ENCODE measurements at places on chromosomes 6 and 20. TPM values are rescaled to one million over a fixed set of nuclear protein-coding genes. Genes with fewer than 3 reads are reported as not detected.

- H3K4me3 ChIP-seq: no peak overlapping the region
- no peak overlapping the region for H3K27ac ChIP-seq
- DNase-seq: no peak
- no peaks in the 10 kb centered on the region for H3K4me1 ChIP-seq
Observed at GRCh38 chr20:40607927-40608326, 81.1 kb downstream of the MAFB start.

DNA sequence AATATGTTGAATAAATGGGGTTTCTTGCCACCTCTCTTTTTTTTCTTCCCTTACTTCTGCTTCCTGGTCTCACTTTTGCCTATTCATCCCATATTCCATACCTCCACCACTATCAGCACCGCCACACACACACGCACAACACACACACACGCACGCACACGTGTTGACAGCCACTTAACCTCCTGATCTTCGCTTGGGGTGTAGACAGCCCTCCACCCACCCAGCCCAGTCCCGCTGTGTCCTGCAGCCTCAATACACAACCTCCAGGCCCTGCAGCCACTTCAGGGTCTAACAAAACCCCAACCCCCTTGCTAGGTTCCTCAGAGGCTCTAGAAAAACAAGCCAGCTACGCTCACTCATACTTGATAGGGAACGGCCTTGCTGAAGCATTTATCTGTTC lies 72.3 kb downstream of the LINC00237 start:
- no peak for DNase-seq
- no peaks in the 10 kb centered on the region for H3K36me3 ChIP-seq
- no peak overlapping the region for H3K27ac ChIP-seq
- H3K4me3 ChIP-seq: no peak overlapping the region

DNA sequence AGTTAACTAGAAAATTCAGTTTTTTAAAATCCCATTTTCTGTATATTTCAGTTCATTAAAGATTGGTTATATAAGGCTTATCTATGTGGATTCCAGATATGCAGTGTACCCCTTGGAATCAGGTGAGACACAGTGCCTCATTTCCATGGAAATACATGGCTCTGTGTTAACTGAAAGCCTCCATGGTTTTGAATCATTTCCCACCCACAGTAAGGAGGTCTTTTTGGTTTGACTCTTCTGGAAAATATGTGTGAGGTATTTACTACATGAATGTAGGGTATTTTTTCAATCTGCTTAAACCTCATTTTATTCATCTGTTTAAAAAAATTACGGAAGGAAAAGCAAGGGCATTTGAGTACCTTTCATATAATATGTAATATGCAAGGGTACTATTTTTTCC lies 25.5 kb downstream of the RNF144B start:
- DNase-seq: no peak
- H3K27ac ChIP-seq: no peak overlapping the region
- peaks cover 2% of the 10 kb centered on the region for H3K36me3 ChIP-seq

GRCh38 chr6:12748815-12749521 lies 32.4 kb downstream of the PHACTR1 start:
- H3K4me1 ChIP-seq: no peaks in the 10 kb centered on the region
- peaks cover 56% of the 10 kb centered on the region for H3K27me3 ChIP-seq
- H3K27ac ChIP-seq: no peak overlapping the region
- H3K36me3 ChIP-seq: peaks cover 1% of the 10 kb centered on the region
- no peak for DNase-seq
- peak overlapping the region; percentile 7 for H3K4me3 ChIP-seq

DNA sequence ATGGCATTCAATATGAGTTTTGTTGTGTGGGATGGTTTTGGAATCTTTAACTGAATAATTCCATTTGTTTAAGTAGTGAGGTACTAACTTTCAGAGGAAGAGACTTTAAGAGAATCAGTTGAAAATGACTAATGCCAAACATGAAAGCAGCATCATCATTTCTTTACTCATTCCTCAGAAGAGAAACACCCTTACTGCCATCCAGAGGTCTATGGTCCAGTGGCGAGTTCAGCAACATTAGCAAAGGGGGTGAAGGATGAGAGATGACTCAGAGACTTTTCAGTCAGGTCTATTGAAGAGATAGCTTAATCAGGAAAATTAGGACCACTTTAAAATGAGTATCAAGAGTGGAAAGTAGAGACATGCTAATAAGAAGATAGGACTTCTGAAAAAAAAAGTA lies 118.8 kb downstream of the COL19A1 start:
- peaks cover 9% of the 10 kb centered on the region for H3K4me1 ChIP-seq
- no peak for DNase-seq
- H3K4me3 ChIP-seq: no peak overlapping the region
- H3K36me3 ChIP-seq: no peaks in the 10 kb centered on the region
- H3K27me3 ChIP-seq: no peaks in the 10 kb centered on the region

DNA sequence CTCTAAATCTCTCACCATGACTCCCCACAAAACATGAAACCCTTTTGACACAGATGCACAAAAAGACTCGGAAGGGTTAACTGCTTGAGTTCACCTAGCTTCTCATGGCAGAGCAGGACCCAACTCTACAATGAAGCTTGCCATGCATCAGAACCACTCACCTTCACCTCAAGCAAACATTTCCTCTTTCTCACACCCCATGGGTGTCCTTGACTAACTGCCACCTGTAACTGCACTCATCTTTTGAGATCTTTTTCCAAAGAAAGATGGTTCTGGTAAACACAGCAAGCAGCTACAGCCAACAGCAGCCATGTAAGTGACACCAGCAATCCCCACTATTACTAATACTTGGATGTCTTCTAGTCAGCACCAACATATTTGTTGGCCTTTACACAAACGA lies 76.5 kb downstream of the EFHC1 start:
- H3K36me3 ChIP-seq: no peaks in the 10 kb centered on the region
- no peaks in the 10 kb centered on the region for H3K27me3 ChIP-seq
- no peak overlapping the region for H3K4me3 ChIP-seq
- no peak for DNase-seq
- no peak overlapping the region for H3K27ac ChIP-seq

DNA sequence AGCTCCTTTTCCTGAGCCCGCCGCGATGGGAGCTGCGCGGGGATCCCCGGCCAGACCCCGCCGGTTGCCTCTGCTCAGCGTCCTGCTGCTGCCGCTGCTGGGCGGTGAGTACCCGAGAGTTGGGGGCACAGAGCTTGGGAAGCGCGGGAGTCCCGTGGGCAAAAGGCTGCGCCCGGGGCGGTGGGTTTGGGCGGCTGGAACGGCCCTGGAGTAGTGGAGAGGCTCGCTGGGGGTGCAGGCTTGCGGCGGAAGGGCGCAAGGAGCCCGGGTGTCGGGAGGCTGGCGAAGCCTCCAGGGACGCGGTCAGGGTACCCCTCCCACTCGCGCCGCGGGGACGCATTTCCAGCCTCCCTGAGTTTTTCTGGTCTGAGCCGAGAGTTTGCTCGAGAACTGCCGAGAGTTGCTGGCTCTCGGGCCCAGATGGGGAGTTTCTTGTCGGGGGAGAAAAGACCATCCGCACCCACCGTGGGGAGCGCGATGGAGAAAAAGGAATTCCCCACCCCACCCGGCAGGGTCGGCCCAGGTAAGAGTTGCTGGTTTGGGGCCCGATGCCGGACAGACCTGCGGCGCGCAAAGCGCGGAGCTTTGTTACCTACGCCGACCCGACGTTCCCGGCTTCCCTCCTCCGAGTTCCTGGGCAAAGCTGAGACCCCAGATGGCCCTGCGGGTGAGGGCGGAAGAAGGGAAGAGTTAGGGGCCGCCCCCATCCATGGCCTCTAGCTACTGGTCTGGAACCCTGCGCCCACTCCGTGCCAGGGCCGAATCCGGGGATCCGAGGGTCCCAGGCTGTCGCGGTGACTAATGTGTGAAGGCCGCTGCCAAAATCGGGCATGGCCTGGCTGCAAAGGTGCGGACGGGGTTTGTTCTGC lies 584 bp downstream of the PTK7 start:
- no peaks in the 10 kb centered on the region for H3K4me1 ChIP-seq
- H3K4me3 ChIP-seq: peak overlapping the region; percentile 70
- H3K27me3 ChIP-seq: peaks cover 25% of the 10 kb centered on the region

DNA sequence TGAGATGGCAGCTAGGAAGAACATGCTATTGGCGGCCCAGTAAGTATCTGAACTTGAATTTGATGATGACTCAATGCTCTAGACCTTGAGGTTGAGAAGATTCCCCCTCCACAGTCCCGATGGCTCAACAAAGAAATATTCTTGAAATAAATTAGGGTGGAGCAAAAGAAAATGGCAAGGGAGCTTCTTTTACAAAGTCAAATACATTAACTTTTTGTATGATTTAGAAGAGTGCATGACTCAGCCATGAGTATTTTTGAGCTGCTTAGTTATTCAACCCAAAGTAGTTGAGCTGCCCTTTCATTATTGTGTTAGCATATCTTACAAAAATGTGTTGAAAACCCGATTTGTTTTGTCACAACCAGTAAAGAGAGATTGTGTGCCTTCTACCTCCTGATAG lies 7.6 kb downstream of the TFAP2C start:
- DNase-seq: no peak
- no peak overlapping the region for H3K4me3 ChIP-seq
- H3K27me3 ChIP-seq: peaks cover 51% of the 10 kb centered on the region
- H3K4me1 ChIP-seq: no peaks in the 10 kb centered on the region
- H3K36me3 ChIP-seq: no peaks in the 10 kb centered on the region

GRCh38 chr6:11812439-11812838 lies 33.8 kb upstream of the ADTRP start:
- DNase-seq: no peak
- H3K36me3 ChIP-seq: no peaks in the 10 kb centered on the region
- H3K27ac ChIP-seq: no peak overlapping the region
- peaks cover 14% of the 10 kb centered on the region for H3K4me1 ChIP-seq

GRCh38 chr20:32168184-32168910 lies 39.2 kb downstream of the PLAGL2 start:
- no peak overlapping the region for H3K4me3 ChIP-seq
- H3K27ac ChIP-seq: no peak overlapping the region
- H3K4me1 ChIP-seq: no peaks in the 10 kb centered on the region
- no peak for DNase-seq
- no peaks in the 10 kb centered on the region for H3K27me3 ChIP-seq

GRCh38 chr20:19944772-19945459 lies 72.2 kb upstream of the NAA20 start:
- DNase-seq: peak; percentile 49
- no peaks in the 10 kb centered on the region for H3K36me3 ChIP-seq
- peaks cover 19% of the 10 kb centered on the region for H3K4me1 ChIP-seq
- H3K27ac ChIP-seq: peak overlapping the region; percentile 14
- peak overlapping the region; percentile 12 for H3K4me3 ChIP-seq

GRCh38 chr6:35209081-35209480 lies 4.7 kb upstream of the SCUBE3 start:
- no peak overlapping the region for H3K27ac ChIP-seq
- no peak overlapping the region for H3K4me3 ChIP-seq
- peaks cover 6% of the 10 kb centered on the region for H3K4me1 ChIP-seq
- no peak for DNase-seq

GRCh38 chr6:134683783-134684422 lies 266.0 kb downstream of the ALDH8A1 start:
- no peaks in the 10 kb centered on the region for H3K36me3 ChIP-seq
- no peak overlapping the region for H3K4me3 ChIP-seq
- H3K27me3 ChIP-seq: peaks cover 14% of the 10 kb centered on the region
- no peak overlapping the region for H3K27ac ChIP-seq
- no peak for DNase-seq

GRCh38 chr6:2396042-2396657 lies 150.7 kb upstream of the GMDS start:
- H3K4me1 ChIP-seq: no peaks in the 10 kb centered on the region
- no peak for DNase-seq
- no peak overlapping the region for H3K4me3 ChIP-seq
- no peak overlapping the region for H3K27ac ChIP-seq

GRCh38 chr6:56869346-56869745 lies 85.6 kb upstream of the BEND6 start:
- no peaks in the 10 kb centered on the region for H3K4me1 ChIP-seq
- H3K27ac ChIP-seq: no peak overlapping the region
- H3K4me3 ChIP-seq: no peak overlapping the region
- DNase-seq: no peak

DNA sequence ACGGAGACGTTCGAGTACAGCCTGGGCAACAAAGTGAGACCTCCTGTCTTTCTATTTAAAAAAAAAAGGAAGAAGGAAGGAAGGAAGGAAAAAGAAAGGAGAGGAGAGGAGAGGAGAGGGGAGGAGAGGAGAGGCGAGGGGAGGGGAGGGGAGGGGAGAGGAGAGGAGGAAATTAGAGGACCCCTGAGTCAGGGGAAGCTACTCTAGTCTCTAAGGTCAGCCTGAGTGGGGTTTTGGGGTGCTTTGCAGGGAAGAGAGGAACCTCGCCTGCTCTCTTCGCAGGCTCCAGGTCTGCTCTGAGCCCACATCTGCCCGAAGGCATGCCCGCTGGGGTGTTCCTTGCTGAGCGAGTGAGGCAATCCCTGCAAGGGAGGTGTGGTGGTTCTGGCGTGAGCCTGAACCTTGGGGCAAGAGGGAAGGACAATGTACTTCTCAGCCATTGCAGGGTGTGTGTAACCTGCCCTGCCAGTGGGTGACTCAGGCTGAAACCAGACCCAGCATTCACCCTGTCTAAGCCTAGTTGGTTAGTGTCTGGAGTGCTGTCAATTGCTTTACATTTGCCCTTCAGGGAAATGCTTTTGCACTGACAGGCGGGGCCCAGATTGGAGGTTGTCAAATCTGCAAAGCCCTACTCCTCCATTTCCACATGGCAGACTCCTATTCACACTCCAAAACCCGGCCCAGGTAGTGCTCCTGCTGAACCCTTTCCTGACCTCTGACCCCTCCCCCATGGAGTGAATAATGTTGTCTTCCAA lies 15.3 kb upstream of the MMP9 start:
- peaks cover 40% of the 10 kb centered on the region for H3K4me1 ChIP-seq
- DNase-seq: no peak
- peaks cover 11% of the 10 kb centered on the region for H3K27me3 ChIP-seq
- no peaks in the 10 kb centered on the region for H3K36me3 ChIP-seq

GRCh38 chr6:143401636-143402370 lies 48.7 kb downstream of the ADAT2 start:
- no peaks in the 10 kb centered on the region for H3K36me3 ChIP-seq
- no peak overlapping the region for H3K27ac ChIP-seq
- H3K4me3 ChIP-seq: no peak overlapping the region

- H3K4me3 ChIP-seq: peak overlapping the region; percentile 57
- peak overlapping the region; percentile 19 for H3K27ac ChIP-seq
- H3K4me1 ChIP-seq: peaks cover 27% of the 10 kb centered on the region
- DNase-seq: peak; percentile 57
- no peaks in the 10 kb centered on the region for H3K27me3 ChIP-seq
Observed at GRCh38 chr6:455006-455585, 63.5 kb downstream of the IRF4 start.

Gene KIAA0408
- 6.6 TPM for total RNA-seq

Gene CNR1
- total RNA-seq: 0.37 TPM

Gene CLIC5
- total RNA-seq: 6.6 TPM

Gene DPPA5
- total RNA-seq: not detected

Gene TTI1
- 26.6 TPM for total RNA-seq

Gene WFDC2
- total RNA-seq: 1.8 TPM

Gene FRK
- total RNA-seq: 0.05 TPM

Gene PRDM13
- not detected for total RNA-seq

Gene MRPS18A
- 69.7 TPM for total RNA-seq

All from activated T-cell treated with anti-CD3 and anti-CD28 coated beads, Interleukin-2, amount 50 U/mL, for 72 hours (primary cell).